Stimulated activated CD8-positive, alpha-beta memory T cell treated with anti-CD3 and anti-CD28 coated beads, Interleukin-7, amount 100 ng/mL, for 1 hour (primary cell): ENCODE measurements at places on chromosomes 1 and 21.

DNA sequence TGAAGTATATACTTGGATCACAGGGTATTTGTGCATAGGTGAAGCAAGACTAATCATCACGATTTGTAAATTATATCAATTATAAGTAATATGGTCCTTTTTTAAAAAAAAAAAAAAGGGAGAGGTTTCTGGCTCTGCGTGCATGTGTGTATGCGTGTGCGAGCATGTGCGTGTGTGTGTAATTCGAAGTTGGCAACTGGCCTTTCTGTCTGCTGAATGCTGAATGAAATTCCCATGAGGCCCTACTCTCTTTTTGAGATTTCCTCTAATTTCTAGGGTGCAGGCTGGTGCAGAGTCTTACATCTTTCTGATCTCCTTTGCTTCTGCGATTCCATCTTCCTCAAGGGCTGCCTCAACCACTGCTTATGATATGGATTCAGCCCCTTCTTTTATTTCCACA lies 212.2 kb downstream of the URB2 start:
- no peak for DNase-seq

DNA sequence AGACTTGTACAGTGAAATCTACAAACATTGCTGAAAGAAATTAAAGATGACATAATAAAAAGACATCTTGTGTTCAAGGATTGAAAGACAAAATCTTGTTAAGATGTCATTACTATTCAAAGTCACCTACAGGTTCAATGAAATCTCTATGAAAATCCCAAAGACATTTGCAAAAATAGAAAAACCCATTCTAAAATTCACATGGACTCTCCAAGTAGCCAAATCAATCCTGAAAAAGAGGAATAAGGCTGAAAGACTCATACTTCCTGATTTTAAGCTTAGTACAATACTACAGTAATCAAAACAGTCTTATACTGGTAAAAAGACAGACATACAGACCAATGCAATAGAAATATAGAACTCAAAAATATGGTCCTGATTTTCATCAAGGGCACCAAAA lies 78.6 kb downstream of the PCSK9 start:
- DNase-seq, result no peak

GRCh38 chr1:113534875-113535274 lies 144.6 kb downstream of the MAGI3 start:
- DNase-seq, result no peak

GRCh38 chr1:148362626-148363438 lies 120.3 kb downstream of the PPIAL4G start:
- DNase-seq, result no peak

GRCh38 chr21:46145840-46146691 lies 9.3 kb downstream of the FTCD start:
- DNase-seq, result no peak

DNA sequence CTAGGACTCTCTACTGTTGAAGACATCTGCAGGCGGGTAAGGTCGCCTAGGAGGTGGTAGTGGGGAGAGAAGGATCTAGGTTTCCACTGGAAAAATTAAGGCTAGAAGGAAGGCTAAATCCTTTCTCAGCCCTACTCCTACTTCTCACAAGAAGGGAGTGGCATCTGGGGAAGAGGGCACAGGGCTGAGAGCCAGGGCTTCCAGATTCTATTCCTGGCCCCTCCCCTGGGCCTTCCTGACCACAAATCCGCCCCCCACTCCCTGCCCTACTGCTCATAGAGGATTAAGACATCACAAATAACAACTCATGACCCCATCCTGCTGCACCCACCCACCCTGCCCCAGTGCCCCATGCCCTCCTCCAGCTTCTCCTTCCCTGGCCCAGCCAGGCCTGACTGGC lies 2.5 kb downstream of the PHLDA3 start:
- DNase-seq, result no peak

GRCh38 chr21:26406526-26406925 lies 166.6 kb downstream of the CYYR1 start:
- no peak for DNase-seq

DNA sequence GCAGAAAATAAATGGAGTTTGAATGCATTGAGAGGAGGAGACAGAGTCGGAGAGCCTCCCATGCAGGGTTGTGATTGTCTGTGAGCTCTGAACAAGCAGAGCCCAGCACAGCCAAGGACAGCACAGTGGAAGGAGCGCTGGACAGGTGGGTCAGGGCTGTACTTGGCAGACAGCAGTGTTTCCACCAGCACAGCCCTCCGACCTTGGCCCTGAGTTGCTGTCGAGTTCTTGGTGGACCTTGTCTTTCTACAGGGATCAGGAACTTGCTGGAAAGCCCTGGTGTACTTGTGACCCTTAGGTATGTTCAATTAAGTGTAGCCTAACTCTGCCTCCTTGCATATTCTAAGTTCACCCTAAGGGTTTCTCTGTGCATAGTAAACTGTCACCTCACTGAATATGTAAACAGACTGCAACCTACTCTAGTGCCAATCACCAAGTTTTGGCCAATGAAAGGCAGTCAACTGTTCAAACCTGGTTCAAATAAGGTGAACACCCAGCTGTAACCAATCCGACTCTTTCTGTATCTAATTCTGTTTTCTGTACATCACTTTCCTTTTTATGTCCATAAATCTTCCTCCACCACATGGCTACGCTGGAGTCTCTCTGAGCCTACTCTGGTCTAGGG lies 86.6 kb upstream of the SLC25A33 start:
- no peak for DNase-seq

- no peak for DNase-seq
These were observed 898.6 kb downstream of the AMY1C start for GRCh38 chr1:104648269-104648691.

DNA sequence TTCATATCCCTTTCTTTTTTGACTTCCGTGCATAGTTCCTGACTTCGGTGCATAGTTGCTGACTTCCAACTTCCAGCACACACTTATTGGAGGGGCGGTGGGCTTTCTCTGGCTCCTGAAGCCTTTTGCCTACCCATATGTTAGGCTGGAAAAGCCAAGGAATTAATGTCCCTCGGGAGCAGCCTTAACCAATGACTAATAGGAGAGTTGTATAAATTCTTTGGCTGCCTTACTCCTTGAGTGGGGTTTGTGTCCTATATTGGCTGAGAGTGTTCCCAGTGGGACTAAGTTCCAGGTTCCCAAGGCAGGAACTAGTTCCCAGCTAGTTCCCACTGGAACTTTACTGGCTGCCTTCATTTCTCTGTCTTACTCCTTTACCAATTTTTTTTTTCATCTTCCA lies 105.7 kb downstream of the ZNF326 start:
- DNase-seq, result no peak

GRCh38 chr1:65527190-65527589 lies 106.7 kb downstream of the LEPR start:
- no peak for DNase-seq

- DNase-seq, result no peak
These were observed 57.7 kb downstream of the TRIM11 start for GRCh38 chr1:228348708-228349467.

- no peak for DNase-seq
These were observed at the start of gene ROR1 for GRCh38 chr1:63773815-63774616. Gene ROR1 (plus strand): TSS chr1:63774017.

DNA sequence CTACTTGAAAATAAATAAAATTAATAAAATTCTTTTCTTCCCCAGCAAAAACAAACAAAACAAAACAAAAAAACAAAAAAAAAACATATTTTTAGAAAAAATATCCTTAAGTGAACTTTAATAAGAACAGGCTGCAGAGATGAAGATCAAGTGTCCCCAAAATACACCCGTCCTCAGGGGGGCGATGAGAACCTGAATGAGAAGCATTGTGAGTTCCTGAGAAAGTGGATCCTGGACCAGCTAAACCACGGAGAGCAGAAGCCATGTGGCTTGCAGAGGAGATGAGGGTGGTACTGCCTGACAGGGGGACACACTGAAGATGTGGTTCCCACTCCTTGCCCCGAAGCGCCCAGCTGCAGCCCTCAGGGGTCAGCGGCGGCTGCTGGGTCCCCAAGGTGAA lies 89.3 kb downstream of the ITPKB start:
- no peak for DNase-seq

DNA sequence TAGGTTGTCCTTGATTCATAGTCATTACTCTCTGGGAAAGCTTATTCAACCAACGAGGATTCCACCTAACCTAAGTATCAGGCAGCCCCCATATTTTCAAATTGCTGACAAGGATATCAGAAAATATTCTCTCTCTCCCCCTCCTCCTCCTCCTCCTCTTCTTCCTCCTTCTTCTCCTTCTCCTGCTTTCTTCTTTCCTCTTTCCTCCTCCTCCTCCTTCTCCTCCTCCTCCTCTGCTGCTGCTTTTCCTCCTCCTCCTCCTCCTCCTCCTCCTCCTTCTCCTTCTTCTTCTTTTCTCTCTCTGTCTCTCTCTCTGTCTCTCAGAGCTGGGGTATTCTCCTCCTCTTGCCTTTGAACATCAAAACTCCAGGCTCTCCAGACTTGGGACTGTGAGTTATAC lies 2.5 kb upstream of the IGSF9 start:
- DNase-seq, result no peak

DNA sequence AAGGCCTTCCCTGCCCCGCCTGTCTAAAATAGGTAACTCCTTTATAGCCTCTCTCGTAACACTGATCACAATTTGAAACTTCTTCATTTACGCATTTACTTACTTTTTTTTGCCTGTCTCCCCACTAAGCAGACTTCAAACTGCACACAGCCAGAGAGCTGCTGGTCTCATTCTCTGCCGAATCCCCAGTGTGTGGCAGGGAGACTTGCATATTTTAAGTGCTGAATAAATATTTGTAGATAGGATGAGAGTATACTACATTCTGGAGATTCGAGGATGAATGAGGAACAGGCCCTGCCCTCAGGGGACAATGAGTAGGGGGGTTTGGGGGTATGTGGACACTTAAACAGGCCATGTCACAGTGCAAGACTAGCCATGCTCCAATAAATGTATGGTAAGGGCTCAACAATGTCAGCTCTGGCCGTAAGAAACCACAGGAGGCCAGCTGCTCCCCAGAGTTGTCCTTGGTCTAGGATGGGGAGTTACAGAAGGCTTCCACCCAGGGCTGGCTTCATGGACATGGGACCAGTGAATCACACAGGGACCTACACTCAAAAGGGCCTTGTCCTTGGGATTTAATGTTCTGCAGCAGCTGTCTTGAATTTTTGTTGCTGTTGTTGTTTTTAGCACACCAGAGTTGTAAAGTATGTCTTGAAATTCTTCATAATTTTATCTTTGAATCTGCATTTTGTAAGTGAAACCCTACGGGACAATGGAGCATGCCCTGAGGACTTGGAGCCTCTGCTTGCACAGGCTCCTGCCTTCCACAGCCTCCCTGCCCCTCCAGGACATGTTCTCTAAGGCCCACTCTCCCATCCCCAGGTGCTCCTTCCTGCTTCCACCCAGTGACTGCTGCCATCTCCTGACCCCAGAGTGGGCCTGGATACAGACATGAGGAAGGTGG lies 8.5 kb downstream of the DIO1 start:
- DNase-seq, result no peak

DNA sequence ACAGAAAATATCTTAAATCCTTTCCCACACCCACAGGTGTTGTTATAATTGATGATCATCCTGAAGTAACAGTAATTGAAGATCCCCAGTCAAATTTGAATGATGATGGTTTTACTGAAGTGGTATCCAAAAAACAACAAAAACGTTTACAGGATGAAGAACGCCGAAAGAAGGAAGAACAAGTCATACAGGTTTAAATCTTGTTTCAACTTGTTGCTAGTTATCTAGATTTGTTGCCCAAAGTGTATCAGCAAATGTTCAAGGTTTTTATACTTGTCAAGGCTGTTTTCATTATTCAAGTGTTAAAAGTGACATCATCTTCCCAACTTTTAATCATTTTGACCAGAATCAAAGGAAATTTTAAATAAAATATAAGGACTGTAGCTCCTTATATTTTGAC lies 64.7 kb downstream of the PRRC2C start:
- DNase-seq, result no peak

DNA sequence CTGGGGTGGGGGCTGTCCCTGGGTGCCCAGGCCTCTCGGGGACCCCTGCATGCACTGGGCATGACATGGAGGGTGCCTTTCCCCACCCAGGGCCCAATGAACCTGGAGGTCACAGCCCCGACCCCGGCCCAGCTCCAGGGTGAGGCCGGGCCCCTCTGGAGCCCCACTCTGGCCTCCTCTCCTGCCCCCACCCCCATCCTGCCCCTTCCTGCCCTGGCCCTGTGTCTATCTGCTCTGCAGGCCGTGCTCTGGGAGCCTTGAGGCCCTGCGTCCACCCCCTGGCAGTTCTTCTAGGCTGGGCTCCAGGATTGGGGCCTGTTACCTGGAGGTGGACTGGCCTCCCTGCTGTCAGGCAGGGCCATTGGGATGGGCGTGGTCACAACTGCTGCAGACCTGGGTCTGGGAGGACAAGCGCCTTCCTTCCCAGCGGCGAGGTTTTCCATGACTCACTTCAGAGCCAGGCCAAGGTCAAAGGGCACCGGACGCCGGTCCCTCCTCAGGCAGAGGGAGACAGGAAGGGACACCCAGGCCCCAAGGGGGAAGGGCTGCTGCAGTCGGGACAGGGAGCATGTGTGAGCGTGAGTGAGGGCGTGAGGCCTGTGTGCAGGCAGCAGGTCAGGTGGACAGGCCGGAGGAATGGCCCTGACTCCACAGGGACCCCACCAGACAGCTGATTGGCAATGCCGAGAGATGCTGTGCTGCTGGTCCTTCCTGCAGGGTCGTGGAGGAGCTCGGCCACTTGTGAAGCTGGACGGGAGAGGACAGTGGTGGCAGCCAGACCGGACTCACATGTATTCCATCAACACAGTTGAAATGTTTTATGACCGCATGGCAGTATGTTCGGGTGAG lies 31.1 kb upstream of the POFUT2 start:
- no peak for DNase-seq

- DNase-seq, result no peak
These were observed 16.5 kb downstream of the S100A6 start for GRCh38 chr1:153519242-153519641.

DNA sequence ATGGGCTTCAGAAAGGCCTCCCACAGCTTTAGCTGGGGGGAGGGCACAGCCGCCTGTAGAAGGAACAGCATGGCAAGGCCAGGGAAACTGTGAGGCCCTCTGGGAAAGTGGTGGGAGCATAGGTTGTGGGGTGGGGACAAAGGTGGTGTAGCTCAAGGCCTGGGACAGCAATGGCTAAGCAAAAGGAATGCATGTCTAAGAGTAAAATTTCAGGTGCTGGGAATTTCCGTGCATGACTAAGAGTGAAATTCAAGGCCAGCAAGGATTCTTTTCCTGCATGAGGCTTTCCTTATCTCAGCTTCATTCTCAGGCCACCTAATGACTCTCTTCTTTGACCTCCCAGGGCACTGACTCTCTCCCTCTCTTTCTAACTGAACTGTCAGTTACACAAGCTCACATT lies 86.5 kb upstream of the WNT4 start:
- DNase-seq, result no peak
